Fibroblast of lung (primary cell): ENCODE measurements at places on chromosomes 3 and 15. TPM values are rescaled to one million over a fixed set of nuclear protein-coding genes. Genes with fewer than 3 reads are reported as not detected.

- no peak for DNase-seq
These were observed 95.5 kb upstream of the NPHP3 start for GRCh38 chr3:132817646-132818177.

GRCh38 chr3:4514321-4514720, 21.2 kb downstream of the ITPR1 start:
- DNase-seq: no peak

DNA sequence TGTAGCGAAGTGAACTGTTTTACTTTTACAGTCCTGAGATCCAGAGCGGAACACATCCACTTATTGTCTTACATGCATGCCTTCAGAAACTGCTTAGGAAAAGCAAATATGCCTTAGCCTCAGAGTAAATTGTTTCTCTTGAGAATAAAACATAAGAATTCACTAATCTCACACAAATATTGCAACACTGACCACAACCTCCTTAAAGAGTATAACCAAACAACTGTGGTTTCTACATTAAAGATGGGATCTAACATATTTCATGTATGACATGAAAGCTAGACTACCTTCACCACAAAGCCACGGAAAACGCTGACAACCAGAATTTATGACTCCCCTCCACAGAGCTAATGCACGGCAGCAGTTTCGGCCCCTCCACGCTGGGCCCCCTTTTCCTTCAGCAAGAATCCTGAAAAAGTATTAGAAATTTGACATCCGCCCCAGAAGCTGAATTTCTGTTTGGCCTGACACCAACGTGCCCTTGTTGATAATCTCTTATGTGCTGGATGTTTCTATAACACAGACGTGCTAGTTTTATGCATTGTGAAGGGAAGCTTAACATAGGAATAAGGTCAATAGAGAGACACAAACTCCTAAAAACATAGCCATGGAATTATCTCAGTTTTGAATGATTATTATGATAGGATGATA, 84.6 kb downstream of the GREM1 start:
- DNase-seq: peak; percentile 99

- DNase-seq: no peak
These were observed 282.6 kb downstream of the FOXP1 start for GRCh38 chr3:71300951-71301393.

GRCh38 chr3:133733226-133733625, 13.0 kb upstream of the TF start:
- DNase-seq: no peak

- DNase-seq: peak; percentile 96
These were observed 936 bp downstream of the SIN3A start for GRCh38 chr15:75450307-75451201.

DNA sequence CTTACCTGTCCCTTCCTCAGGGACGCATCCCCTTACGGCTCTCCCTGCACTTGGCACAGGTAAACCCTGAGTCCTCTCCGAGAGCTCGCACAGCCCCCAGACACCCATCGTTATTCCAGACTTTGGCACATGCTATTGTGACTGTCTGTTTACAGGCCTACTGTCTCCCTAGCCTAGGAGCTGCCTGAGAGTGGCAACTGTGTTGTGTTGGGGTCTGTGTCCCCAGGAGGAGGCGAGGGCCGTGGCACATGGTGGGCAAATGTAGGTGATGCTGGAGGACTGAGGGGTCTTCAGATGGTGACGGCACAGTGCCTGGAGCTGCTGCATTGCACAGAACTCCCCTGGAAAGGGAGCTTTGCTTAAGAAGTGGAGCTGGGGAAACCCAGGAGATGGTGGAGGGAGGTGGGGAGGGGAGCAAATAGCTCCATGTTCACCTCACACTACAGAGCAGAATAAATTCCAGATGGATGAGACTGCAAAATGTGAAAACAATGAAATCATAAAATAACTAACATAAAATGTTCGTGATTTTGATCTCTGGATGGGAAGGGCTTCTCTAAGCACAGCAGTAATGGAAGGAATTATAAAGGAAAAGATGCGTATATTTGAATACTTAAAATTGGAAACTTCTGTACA, 96.5 kb downstream of the SMAD6 start:
- DNase-seq: peak; percentile 51

- no peak for DNase-seq
These were observed 77.0 kb downstream of the LPP start for GRCh38 chr3:188230962-188231361.

DNA sequence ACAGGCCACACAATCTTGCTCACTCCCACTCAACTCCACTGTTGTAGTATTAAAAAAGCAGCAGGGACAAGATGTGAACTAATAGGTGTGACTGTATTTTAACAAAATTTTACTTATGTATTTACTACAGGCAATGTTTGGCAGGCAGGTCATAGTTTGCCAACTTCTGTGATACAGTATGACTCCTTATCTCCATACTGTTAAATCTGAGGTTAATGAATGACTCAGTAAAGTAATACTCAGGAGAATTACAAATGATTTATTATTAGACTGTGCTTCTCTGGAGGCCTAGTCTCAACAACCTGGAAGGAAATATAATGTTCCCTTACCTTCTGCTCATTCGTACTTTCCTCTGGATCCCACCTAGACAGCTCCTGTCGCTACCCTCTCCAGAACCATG, 258.6 kb upstream of the KCNMB2 start:
- DNase-seq: no peak

DNA sequence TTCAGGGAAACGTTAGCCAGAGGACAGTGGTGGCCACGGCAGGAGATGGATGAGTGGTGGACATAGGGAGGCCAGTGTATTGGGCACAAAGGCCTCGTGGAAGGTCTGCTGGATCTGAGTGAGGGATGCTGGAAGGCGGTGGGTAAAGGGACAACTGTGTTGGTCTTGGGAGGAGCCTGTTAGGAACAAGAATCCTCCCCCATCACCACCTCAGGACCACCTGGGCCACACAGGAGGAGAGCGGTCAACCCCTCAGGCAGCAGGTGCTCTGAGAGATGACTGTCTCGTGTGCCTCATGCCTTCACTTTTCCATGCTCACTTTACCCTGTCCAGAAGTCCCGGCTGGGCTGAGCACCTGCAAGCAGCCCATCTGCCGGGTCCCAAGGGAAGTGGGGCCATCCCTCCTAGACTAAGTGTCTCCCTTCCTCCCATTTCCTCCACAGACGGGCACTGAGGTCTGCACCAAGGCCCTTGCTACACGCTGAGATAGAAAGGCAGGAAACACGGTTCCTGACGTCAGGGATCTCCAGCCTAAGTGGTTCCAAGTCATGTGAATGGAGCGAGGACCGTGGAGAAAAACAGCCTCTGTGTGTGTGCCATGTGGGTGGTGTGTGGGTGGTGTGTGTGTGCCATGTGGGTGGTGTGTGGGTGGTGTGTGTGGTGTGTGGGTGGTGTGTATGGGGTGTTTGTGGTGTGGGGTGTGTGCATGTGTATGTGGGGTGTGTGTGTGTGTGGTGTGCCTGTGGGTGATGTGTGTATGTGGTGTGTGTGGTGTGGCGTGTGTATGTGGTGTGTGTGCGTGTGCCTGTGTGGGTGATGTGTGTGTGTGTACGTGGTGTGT, 47.8 kb upstream of the CTSH start:
- no peak for DNase-seq

GRCh38 chr3:58158442-58159153, 52.2 kb downstream of the DNASE1L3 start:
- no peak for DNase-seq

DNA sequence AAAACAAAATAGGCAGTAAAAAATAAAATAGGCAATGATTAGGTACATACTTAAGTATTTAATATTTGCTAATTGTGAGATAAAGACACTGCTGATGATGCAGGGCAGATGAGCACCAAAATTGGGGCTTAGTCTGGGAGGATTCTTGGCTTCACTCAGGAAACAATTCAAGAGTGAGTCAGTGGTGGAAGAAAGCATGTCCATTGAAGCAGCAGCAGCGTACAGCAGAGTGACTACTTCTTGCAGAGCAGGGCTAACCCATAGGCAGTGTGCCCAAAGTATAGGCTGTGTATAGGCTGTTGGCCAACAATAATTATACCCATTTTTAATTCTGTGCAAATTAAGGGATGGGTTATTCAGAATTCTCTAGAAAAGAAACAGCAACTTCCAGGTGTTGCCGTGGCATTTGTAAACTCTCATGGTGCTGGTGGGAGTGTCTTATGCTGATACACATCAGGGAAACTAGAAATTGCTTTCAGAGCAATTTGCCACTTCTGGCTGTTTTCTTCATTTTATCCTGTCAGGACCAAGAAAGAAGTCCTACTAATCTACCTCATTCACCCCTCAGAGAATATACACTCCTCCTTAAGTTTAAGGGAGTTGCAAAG, 317.3 kb upstream of the NAALADL2 start:
- DNase-seq: no peak

GRCh38 chr15:87118846-87119245, 1039.2 kb downstream of the AGBL1 start:
- no peak for DNase-seq

DNA sequence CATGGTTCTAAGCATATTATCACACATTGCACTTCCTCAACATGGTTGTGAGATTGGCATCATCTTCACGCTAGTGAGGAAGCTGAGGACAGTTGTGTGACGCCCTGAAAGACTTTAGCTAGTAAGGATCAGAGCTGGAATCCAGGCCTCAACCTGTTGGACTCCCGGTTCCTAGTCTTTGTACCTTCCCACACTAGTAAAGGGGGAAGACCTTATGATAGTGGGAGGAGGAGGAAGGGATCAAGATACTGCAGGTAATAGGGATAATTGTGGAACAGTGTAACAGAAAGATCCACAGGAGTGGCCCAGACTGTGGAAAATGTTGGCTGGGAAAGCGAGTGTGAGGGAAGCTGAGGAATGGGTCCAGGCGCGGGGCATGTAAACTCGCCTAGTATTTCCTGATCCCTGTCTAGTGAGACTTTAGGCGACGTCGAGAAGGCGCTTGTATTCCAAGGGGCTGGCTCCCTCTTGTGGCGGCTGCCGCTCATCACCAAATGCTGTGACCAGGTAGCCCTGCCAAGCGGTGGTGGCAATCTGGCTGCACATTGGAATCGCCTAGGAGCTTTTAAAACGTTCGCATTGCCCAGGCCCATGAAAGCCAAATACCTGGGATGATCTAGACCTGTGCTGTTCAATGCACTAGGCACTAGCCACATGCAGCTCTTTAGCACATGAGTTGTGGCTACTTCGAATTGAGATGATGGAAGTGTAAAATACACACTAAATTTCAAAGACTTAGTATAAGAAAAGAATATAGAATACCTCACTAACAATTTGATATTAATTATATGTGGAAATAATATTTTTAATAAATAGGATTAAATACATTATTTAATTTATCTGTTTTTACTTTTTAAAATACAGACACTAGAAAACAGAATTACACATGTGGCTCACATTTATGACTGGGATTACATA, 38.8 kb upstream of the CLDN18 start:
- DNase-seq: peak; percentile 40

DNA sequence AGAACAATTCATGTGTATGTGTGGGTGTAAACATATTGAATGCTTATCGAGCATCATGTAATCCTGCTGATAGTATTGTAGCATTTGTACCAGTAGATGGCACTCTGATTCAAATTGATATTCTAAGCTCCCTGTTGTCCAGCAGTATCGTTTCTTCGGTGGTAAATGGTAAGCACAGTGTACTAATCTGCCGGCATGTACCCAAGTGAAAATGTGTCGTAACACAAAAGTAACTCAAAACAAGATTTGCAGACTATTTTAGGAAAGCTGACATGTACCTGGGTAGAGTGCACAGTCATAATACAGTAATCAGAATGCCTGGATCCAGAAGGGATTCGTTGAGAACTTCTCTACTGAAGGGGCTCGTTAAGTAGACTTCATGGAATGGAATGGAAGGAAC, 31.7 kb upstream of the MNS1 start:
- DNase-seq: peak; percentile 86

GRCh38 chr15:85490856-85491255, 110.5 kb downstream of the AKAP13 start:
- no peak for DNase-seq

GRCh38 chr15:81723113-81723651, 322.6 kb downstream of the MEX3B start:
- DNase-seq: no peak

GRCh38 chr3:115139072-115139471, 8.0 kb downstream of the ZBTB20 start:
- no peak for DNase-seq

DNA sequence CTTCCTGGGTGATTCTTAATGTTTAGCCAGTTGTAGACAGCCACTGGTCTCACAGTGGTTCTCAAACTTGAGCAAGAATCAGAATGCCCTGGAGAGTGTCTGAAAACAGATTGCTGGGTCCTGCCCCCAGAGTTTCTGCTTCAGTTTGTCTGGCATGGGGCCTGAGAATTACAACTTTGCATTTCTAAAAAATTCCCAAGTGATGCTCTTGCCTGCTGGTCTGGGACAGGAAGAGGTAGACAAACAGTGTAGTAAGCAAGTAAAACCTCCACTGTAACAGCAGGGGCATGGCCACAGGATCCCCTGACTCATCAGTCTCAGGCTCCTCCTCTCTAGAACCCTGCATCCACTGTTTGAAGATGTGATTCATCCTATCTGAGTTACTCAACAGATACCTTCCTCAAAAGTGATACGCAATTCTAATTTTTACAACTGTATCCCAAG, 36.5 kb downstream of the DZIP1L start:
- DNase-seq: peak; percentile 97

- DNase-seq: no peak
These were observed 67.8 kb downstream of the PLXNA1 start for GRCh38 chr3:127050733-127051132.

GRCh38 chr3:31953091-31953490, 28.0 kb downstream of the OSBPL10 start:
- no peak for DNase-seq

DNA sequence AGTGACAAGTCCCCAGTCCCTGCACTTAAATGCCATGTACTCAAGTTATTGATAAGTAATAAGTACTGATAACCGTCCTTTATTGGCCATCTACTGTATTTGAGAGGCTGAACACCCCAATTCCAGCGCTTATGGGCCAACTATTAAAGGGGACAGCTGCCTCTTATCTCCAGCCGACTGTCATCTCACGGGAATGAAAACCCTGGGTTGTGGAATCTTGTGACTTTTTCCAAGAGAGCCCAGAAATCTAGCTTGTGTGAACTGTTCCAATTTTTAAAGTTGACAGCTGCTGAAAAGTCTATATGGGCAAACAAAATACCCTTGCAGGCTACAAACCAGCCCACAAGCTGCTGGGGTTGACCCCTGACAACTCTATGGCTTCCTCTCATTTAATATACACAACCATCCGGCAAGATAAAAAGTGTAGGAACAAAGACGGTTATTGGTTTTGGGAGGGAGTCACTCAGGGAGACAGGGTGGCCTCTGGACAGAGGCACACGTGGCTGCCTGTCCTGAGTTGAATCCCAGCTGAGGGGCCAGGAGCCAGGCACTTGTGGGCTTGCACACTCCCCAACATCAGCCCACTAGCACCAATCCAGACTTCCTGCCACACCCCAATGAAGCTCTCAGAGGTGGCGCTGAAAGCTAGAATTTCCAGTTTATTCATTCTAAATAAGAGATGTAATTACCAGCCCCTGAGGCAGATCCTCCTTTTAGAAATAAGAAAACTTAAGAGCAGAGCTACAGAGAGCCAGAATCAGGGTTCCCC, 16.2 kb downstream of the SPSB4 start:
- DNase-seq: no peak

Gene FAM81A
- 0.09 and 0.24 TPM in 2 replicates for polyA plus RNA-seq

Gene BCL2A1
- 0.31 and 2.6 TPM in 2 replicates for polyA plus RNA-seq

Gene PIK3R4
- polyA plus RNA-seq: 44.6 and 51.2 TPM in 2 replicates

Gene SEMA3B
- 17.6 and 23.5 TPM in 2 replicates for polyA plus RNA-seq

Gene GOLGA6L9
- 0.81 and 0.89 TPM in 2 replicates for polyA plus RNA-seq

Gene ACVR2B
- polyA plus RNA-seq: 0.60 and 0.62 TPM in 2 replicates

Gene APBA2
- 9.5 and 11.8 TPM in 2 replicates for polyA plus RNA-seq

Gene FANCD2OS
- not detected in 2 replicates for polyA plus RNA-seq
